ENCODE measurements at places on chromosomes 12 and 14. TPM values are rescaled to one million over a fixed set of nuclear protein-coding genes. Genes with fewer than 3 reads are reported as not detected.
A peak's percentile ranks its signal among the peaks of the same experiment; 100 is the strongest.

DNA sequence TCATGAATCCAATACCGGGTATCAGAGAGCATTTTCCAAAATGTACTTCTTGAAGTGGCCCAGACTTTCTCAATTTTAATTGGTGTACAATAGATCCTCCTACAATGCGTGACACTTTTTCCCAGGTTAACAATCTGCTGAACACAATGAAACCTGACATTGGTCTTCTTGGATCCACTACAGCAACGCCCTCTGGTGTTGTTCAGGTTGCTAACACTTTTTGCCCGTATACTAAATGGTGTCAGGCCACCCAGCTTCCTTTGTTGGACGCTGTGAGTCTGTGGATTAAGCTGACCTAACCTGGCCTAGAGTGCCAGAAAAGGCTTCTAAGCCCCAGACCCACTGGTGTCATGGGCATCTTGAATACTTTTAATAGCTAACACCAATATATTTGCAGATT, 89.2 kb downstream of the KCNK10 start:
- DNase-seq, result peak; percentile 9

GRCh38 chr12:57844709-57845477, 1.6 kb downstream of the CTDSP2 start:
- DNase-seq, result peak; percentile 49

- no peak for DNase-seq
Measured at GRCh38 chr14:59852350-59852749, 18.2 kb downstream of the RTN1 start.

DNA sequence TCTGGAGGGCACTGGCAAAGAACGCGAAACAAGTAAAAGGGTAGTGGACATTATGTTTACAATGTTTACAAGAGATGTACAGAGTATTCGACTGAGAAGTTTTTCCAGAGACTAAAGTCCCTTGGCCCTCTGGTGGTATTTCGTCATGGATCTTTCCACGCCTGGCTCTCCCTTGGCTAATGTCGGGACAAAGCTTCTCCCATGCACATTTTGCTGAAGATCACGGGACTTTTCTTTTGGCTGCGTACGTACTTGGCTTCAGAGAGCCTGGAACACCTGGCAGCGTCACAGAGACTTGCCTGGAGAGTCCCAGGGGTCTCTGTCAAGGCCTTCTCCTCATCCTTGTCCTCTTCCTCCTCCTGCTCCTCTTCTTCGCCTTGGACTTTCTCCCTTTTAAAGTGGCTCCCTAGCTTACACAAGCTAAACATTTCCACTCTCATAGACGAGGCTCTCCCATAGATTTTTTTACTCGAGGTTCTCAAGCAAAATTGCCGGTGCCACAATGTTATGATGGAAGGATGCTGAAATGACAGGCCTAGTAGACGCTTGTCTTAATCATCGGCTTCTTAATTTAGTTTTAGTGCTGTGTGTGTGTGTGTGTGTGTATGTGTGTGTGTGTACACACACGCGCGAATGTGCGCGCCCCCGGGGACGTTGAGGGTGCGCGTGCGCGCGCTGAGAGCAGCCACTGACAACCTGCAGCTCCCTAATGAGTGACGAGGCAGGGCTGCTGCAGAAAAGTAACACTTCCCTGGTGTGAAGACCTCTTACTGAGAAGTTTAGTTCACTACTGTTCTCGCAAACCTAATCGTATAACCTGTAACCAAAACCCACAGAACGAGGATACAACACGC, 4.9 kb upstream of the FOXG1 start:
- no peak for DNase-seq

- DNase-seq, result no peak
Measured at GRCh38 chr12:89537389-89537788, 11.5 kb upstream of the POC1B start.

GRCh38 chr14:54784657-54785056, 118.0 kb downstream of the GCH1 start:
- no peak for DNase-seq

DNA sequence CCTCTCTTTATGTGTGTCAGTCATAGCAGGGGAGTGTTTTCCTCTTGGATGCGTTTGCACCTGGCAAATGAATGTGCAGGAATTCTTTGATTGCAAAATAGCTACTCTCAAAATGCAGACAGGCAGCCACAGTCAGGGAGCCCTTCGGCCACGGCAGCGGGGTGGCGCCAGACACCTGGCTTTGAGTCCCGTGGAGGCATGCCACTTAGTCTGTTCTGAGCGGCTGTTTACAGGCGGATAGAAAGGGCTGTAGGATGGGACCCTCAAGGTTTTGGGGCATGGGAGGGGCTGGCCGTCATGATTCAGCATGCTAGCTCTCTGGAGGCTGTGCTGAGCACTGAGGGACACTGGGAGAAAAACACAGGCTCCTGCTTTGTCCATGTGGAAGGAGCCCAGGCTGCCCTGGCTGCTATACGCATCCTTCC, 117.1 kb downstream of the SLC25A47 start:
- peak; percentile 50 for DNase-seq

DNA sequence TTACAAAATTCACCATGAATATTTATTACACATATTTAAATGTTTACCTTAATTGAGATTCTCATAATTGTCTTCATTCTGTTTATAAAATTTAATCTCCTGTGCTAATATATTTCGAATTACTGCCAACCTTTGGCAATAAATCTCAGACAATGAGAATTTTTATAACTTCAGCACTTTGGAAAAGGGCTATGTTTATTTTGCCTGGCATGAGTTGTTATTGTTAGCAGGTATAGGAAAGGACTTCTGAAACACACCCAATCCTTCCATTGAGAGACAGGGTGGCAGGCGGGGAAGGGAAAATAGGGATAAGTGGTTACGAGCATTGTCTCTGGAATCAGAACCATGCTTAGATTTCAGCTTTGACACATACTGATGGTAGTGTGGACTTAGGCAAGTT, 12.1 kb upstream of the MSRB3 start:
- DNase-seq, result peak; percentile 30

The CD163 gene
- not detected for polyA plus RNA-seq

All from endothelial cell of umbilical vein (primary cell).